SIG-M5 (cell line): ENCODE measurements at places on chromosomes 1 and 21.

- DNase-seq, result no peak
Measured at GRCh38 chr1:119011706-119012105, 23.6 kb upstream of the TBX15 start.

- DNase-seq, result no peak
Measured at GRCh38 chr1:209454340-209454994, 129.0 kb upstream of the CAMK1G start.

DNA sequence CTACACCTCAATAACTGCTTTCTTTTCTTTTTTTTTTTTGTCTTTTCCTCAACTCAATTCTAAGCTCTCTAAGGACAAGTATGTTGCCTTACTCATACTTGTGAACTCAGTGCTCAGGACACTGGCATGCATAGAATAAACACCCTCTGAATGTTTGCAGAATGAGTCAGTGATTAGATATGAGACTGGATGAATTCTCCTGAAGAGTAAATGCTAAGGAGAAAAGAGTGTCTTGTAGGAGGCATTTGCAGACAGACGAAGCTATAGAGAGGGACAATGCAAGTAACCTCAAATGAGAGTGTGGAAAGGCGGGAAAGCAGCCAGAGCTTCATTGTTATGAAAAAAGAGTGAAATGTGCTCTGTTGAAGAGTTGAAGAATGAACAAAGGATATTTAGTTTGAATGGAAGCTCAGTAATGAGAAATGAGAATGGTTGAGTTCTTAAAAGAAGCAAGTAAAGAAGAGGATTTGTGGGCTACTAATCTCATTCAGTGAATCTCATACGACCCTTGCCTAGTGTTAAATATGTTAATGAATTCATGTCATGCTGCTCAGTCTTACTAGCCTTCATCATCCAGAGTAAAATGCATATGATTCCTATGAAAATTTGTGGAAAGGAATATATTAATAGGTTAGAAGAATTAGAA, 166.1 kb upstream of the DPYD start:
- no peak for DNase-seq

GRCh38 chr1:152786077-152786476, at the start of gene LCE1E:
TSS of gene LCE1E (plus strand) at chr1:152786257. CDS start at chr1:152787300, 1,043 bp downstream.
- DNase-seq, result no peak

DNA sequence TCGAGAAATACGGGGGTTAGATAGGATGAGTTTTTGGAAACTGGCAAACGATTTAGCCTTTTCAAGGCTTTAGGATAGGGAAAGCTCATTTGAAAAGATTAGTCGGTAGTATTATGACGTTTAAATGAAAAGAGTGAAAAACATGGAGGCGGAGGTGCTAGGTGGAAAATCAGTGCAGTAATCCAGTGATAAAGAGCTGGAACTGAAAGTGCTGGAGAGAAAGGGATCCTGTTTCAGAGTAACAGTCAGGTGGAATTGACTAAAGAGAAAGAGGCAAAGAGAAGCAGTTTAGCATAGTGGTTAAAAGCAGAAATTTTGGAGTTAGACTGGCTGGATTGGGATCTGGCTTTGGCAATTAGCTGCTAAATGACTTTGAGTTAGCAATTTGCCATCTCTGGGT, 945 bp downstream of the WDR3 start:
- no peak for DNase-seq

DNA sequence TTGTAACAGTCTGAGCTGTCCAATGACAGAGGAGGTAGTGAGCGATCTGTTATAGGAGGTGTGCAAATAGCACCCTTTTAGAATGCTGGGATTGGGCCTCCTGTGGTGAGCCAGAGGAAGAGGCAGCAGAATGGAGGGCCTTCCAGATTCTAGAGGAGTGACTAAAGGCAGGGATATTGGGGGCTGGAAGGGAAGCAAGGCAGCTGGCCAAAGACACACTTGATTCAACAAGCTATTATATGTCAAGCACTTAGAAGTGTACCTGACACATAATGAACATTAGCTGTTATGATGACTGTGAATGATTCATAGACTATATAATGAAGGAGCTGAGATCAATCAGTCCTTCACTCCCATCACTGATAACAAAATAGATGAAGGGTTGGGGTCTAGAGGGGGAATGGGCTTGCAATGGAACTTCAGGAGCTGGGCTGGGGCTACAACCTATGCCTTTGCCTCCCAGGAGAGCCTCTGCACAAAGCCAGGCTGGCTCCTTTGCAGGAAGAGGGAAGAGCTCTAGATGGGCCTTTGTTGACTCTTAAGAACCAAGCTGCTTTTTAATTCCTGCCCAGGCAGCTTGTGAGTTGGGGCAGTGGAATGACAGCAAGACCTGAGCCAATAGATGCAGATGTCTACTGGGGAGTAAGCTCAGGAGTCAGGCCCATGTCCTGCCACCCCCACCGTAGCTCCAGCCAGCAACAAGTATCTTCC, 2.3 kb upstream of the MKNK1 start:
- DNase-seq, result no peak

GRCh38 chr1:206705191-206705590, 20.5 kb downstream of the MAPKAPK2 start:
- no peak for DNase-seq

GRCh38 chr1:13763991-13764390, 64.0 kb downstream of the PRDM2 start:
- no peak for DNase-seq

GRCh38 chr21:46011267-46011967, 29.8 kb downstream of the COL6A1 start:
- no peak for DNase-seq

DNA sequence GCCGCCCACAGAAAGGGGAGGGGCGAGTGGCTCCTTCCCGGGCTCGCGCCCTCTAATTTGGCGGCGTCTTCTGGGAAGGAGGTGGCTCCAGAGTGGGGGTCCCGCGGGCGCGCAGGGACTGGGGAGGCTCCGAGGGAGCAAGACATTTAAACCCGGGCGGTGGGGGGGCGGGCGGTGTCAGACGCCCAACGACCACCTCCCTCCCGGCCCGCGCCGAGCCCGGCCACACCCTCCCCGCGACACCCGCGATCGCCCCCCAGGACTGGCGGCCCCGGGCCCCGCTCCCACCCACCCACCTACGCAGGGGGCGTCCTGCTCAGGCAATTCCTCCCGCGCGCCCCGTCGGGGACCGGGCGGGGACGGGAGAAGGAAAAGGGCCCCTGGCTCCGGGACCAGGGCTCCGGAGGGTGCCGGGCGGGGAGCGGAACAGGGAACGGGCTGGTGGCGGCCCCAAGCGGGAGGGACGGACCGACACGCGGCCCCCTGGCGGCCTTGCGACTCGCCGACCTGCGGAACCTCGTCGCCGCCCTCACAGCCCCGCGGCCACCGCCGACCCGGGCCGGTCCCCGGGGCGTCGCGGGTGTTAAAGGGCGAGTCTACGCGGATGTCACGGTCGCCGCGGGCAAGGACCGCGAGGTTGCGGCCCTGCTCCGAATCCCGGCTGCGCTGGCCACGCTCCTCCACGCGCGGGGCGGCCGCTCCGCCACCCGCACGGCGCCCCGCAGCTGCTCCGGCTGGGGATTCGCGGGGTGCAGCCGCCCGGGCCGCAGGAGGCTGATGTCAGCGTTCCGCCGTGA, 94.0 kb upstream of the FMN2 start:
- no peak for DNase-seq

GRCh38 chr1:208231881-208232661, 12.1 kb downstream of the PLXNA2 start:
- no peak for DNase-seq

- DNase-seq, result no peak
Measured at GRCh38 chr1:240149484-240150094, 57.9 kb downstream of the FMN2 start.

DNA sequence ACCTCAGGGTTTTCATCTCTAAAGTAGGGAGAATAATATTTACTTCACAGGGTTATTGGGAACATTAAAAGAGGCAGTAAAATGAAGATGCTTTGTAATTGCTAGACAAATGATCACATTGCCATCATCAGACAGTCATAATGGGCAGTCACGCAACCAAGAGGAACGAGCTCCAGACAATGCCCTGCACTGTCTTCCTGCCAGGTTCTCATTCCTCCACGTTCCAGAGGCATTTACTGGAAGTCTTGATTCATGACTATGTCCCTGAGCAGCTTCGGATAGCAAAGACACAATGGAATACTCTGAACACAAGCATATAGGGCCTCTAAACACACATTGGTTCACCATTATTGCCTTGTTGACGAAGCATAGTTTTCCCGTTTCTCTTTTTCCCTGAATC, 389.7 kb downstream of the NTNG1 start:
- no peak for DNase-seq

DNA sequence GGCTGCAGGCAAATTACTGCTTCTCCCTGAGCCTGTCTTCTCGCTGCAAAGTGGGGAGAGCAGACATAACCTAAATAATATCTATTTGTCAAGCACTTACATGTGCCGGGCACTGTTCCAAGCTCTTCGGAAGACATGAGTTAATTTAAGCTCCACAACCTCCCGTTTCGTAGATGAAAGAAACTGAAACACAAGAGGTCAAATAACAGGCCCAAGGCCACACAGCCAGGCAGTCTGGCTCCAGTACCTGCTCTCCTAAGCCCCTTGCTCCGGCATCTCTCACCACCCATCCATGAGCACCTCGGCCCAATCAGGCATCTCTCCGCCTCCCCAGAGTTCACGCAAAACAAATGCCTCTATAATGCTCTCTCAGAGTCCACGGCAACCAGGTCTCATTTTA, 65.4 kb downstream of the TAS1R2 start:
- DNase-seq, result no peak

DNA sequence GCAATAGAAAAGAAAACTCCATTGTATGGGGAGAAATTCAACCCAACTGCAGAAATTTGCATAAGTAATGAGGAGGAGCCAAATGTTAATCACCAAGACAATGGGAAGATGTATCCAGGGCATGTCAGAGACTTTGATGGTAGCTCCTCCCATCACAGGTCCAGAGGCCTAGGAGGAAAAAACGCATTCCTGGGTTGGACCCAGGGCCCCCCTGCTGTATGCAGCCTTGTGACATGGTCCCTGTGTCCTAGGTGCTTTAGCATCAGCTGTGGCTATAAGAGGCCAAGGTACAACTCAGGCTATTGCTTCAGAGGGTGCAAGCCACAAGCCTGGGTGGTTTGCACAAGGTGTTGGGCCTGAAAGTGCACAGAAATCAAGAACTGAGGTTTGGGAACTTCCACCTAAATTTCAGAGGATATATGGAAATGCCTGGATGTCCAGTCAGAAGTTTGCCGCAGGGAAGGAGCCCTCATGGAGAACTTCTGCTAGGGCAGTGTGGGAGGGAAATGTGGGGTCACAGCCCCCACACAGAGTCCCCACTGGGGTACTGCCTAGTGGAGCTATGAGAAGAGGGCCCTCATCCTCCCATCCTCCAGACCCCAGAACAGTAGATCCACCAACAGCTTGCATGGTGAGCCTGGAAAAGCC, 162.3 kb downstream of the TGFB2 start:
- no peak for DNase-seq

GRCh38 chr1:167634435-167634834, 4.4 kb downstream of the RCSD1 start:
- no peak for DNase-seq

DNA sequence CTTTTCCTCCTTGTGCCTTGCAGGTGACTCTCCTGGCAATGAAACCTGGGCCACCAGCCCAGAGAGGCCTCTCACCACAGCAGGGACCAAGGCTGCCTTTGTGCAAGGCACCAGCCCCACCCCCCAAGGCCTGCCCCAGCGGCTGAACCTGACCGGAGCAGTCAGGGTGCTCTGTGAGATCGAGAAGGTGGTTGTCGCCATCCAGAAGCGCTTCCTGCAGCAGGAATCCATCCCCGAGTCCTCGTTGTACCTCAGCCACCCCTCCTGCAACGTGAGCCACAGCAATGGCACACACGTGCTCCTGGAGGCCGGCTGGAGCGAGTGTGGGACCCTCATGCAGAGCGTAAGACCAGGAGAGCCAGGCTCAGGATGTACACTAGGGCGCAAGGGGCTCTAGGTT, 51.7 kb downstream of the UMODL1 start:
- DNase-seq, result no peak

DNA sequence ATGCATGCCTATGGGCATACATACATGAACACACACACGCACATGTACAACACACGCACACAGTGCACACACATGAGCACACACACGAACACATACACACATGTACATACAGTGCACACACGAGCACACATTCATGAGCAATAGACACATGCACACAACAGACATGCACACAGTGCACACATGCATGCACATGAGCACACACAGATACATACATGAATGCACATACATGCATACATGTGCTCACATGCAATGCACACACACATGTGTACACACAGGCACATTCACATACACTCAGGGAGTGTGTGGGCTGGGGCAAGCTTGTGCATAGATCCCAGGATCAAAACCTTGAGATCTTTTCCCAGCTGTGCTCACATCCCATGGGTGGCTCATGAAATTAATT, 18.9 kb downstream of the CRYAA start:
- DNase-seq, result no peak

DNA sequence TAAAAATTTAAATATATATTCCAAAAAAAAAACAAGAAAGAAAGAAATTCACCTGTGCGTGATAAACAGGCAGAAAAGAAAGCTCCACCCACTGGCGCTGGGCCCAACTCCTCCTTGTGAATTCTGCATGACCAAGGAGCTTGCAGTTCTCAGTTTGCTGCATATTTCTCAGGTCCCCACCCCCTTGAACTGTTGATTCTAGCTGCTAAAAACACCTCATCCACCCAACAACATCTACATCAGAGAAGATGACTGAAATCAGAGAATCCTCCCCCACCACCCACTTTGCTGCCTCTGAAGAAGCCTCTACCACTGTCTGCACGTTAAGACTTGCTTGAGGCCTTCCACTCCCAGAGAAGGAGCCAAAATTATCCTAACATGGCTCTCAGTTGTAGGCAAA, 104.8 kb downstream of the RGS2 start:
- no peak for DNase-seq

DNA sequence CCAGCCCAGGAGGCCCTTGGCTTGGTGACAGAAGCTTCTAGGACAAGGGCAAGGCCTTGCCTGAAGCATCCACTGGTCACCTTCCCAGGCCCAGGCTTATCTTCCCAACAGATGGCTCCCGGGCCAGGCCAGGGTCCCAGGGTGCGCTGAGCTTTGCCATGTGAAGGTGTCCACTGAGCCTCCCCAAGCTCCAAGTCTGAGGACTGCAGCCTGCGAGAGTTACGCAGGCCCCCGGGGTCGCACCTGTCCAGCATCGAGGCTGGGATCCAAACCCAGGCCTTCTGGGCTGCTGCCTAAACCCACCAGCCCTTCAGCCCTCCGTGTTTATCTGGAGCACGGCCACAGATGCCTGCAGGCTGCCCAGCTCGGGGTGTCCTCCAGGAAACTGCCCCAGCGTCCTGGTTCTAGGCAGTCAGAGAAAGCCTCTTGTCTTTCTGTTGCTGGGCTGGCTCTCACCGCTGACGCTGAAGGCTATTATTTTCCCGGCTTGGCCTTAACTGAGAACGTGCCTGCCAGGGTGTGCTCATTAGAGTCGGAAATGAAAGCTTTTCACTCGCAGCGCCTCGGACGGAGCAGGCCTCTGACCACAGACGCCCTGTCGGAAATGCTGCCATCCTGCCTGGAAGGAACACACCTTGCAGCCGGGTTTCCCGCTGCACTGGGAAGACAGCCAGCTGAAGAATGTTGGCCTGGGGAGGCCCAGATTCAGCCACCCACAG, 71.4 kb downstream of the MEGF6 start:
- DNase-seq, result no peak

GRCh38 chr1:109912873-109913272, 2.2 kb downstream of the CSF1 start:
- no peak for DNase-seq
